ENCODE measurements at places on chromosomes 4 and X.

GRCh38 chr4:38832624-38833528 lies 23.7 kb downstream of the TLR6 start:
- no peak for DNase-seq

GRCh38 chr4:159129814-159130550 lies 27.1 kb downstream of the RAPGEF2 start:
- DNase-seq, result no peak

- DNase-seq, result peak; percentile 7
These were observed 23.7 kb upstream of the CASK start for GRCh38 chrX:41946989-41947612.

DNA sequence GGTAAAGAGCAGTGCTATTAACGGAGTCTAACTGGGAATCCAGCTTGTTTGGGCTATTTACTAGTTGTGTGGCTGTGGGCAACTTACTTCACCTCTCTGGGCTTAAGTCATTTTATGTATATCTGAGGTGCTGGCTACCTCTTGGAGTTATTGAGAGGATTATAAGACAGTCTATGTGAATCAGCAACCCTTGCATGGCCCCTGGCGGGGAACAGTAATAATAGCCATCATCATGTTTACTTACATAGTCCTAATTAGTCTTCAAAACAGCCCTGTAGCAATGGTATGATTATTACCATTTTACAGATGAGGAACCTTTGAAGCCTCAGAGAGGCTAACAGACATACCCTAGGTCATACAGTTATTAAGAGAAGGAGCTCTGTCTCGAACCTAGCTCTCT lies 1.5 kb downstream of the HPRT1 start:
- no peak for DNase-seq

GRCh38 chr4:15586066-15586465 lies 69.1 kb downstream of the FBXL5 start:
- no peak for DNase-seq

- DNase-seq, result peak; percentile 62
These were observed 52.9 kb downstream of the SUPT20HL2 start for GRCh38 chrX:24260842-24261550.

DNA sequence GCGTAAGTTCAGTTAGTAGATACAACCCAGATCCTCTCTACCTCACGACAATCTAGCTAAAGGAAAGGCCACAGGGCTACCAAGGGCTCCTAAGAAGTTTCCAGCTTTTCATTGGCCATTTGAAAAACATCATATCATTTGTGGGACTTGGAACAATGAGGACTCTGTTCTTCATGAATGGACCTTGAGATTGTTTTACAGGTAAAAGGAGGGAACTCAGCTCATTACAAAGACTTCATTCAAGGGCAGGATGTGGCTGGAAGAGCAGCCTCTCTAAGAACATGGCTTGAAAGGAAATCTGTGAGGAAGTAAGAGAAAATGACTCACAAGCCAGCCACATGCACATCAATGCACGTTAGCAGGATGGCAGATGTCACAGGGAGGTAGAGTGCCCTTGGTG lies 105.9 kb upstream of the SLC7A11 start:
- DNase-seq, result no peak

DNA sequence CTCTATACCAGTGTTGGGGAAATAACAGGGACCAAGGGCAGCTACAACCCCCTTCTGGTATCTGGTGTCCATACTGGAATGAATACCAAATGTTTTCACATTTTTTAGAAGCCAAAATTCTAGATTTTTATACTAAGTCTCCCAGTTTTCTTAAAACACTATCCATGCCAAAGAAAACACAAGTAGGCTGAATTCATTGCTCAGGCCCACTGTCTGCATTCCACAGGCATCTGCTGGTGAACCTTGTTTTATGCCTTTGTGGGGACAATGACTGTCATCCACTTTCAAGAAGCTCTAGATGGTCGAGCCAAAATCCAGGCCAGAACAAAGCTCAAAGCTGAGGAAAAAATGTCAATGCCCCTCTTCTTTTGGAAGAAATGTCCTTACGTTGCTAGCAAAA lies 213.4 kb upstream of the RASGEF1B start:
- DNase-seq, result no peak

DNA sequence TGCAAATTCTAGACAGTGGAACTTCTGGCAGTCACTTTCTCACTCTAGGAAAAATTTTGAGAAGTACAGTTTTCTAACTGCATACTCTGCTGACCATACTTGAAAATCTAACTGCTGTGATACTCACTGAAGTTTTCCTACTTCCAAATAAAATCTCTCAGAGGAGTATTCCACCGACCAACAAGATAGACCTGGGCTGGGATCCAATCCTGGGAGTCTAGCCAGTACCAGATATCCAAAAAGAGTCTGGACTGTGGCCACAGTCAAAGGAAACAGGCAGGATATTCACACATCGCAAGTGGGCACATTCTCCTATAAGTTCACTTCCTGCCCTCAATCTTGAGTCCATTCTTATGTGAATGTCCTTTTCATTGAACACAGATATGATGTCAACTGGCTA lies 1138.7 kb upstream of the PCDH7 start:
- peak; percentile 50 for DNase-seq

DNA sequence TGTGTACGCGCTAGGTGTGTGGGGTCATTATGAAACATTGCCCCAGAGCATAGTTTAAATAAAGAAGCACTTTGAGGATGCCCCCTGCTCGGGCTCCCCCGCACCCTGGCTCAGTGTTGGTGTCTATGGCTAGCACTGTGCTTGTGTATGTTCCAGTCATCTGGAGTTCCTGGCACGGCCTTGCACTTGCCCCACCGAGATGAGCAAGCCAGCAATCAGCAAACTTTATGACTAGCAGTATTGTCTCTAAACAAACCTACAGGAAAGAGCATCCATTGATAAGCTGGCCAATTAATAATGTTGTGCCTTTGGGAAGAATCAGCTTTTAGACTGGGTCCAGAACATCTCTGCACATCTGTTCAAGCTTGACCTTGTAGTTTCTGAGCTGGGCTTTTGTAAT lies 707 bp upstream of the SHROOM4 start:
- DNase-seq, result no peak

DNA sequence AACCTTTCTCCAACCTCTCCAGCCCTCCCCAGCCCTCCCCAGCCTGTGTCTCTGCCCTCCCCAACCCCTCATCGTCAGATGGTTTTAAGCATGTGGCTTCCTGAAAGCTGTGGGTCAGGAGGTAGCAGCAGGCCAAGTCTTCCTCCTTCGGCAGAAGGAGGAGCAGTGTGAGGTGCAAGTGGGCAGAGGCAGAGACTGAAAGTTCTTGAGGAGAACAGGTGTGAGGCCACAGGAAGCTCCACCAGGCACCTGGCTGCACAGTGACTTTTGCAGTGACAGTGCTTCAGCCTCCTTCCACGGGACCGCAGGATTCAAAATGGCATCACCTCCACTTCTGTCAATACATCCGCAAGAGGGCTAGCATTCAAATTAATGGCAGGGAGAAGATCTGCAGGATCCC lies 203.9 kb upstream of the LEF1 start:
- DNase-seq, result no peak

DNA sequence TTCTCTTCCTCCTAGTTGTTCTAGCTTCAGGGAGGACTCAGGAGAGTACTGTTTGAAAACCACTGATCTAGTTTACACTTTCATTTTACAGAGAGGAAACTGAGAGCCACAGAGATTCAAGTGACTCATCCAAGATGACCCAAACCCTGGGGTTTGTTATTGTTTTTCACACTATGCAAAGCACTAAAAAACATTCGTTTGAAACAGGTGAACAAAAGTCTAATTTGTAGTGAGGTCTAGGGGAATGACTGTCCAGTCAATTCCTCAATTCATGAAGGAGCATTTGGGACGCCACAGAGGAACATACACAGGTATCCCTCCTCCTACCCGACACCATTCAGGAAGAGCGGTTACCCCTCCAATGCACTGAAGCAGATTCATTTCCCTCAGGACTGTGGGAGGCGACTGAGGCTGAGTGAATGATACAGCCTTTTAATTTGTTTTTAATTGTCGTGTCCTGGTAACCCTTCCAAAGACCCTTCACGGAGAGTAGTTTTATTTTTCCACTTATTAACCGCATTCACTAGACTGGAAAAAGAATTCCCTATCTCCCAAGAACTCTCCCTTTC lies 30.3 kb downstream of the TLR10 start:
- peak; percentile 32 for DNase-seq

- DNase-seq, result no peak
These were observed 175.0 kb downstream of the PTTG2 start for GRCh38 chr4:38135201-38135600.

DNA sequence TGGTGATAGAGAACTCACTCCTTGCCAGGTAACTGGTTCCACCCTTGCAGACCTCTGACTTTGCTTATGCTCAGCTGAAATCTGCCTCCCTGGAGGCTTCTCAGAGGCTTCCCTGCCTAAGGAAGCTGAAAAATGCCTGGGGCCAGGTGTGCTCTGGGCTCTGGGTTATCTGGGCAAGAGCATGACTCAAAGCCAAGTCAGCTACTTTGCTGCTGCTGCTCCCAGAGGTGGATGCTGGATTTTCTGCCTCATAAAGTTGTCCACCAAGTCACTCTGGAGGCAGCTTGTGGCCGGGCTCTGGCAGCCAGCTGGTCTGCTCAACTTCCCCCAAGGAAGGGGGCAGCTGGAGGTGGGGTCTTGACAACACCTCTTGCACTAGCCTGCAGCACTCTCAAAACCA lies 132.7 kb downstream of the PJA1 start:
- no peak for DNase-seq

GRCh38 chr4:152825336-152825735 lies 45.6 kb downstream of the ARFIP1 start:
- DNase-seq, result no peak

DNA sequence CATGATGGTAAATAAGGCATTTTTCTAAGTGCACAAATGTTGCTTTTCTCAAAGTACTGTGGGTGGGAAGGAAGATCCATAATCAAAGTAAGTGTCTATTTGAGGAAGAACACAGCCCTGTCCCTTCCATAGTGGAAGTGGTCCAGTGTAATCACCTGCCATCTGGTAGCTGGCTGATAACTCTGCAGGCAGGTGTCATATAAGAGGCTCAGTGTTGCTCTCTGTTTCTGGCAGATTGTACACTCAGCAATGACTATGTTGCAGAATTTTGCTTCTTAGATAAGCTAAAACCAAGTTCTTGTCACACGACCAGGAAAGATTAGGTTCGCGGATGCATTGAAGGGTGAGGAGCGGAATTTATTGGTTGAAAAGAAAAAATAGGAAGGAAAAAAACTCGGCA lies 20.9 kb downstream of the SAGE1 start:
- no peak for DNase-seq

DNA sequence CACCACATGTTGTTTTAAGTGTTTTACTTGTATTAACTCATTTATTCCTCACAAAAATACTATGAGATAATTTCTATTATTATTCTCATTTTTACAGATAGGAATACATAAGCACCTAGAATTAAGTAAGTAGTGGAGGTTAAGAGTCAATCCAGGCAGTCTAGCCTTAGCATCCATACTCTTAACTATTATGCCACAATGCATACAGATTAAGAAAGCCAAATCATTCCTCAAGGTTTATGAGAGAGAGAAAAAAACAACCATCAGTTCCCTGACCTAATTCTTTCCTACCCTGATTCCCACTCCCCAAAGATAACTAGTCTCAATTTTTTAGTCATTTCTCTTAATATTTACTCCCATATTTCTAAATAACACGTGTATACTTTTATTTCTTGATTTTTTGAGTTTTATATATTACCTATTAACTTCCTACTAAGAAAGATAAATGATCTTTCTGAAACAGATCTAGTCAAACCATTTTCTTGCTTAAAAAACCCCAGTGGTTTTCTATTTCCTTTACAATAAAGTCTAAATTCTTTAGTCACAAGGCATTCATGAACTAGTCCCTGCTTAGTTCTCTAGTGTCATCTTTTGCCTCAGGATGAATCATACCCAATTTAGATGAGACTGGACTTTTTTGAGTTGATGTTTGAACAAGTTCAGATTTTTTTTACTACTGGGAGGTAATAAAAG lies 16.0 kb downstream of the UBA6 start:
- no peak for DNase-seq

- peak; percentile 35 for DNase-seq
These were observed 1660.3 kb upstream of the PCDH10 start for GRCh38 chr4:131488772-131489171.

DNA sequence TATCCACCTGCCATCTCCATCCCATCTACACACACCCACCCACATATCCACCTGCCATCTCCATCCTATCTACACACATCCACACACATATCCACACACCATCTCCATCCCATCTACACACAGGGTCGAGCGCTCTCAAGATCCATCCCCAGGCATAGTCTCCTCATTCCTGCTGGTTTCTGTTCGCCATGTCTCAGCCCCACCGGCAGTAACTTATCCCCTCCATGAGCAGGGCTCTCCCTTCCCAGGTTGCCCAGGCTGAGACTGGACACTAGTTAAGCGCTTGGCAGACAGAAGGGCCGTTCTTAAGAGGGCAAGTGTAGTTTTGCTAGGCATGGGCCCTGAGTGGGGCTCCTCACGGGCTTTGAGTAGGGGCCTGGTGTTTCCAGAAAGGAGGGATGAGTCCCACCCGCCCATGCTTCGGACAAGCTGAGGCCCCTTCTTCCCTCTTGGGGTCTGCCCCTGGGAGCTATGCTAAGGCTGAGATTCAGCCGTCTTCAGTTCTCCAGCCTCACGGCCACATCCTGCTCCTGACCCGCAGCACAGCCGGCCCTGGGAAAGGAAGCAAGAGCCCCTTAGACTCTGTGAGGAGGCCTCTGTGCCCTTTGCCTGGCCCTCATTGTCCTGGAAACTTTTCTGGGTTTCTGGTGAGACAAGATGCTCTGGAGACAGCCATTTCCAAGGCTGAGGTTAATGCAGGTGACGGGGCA lies 20.4 kb downstream of the TMEM271 start:
- DNase-seq, result no peak

DNA sequence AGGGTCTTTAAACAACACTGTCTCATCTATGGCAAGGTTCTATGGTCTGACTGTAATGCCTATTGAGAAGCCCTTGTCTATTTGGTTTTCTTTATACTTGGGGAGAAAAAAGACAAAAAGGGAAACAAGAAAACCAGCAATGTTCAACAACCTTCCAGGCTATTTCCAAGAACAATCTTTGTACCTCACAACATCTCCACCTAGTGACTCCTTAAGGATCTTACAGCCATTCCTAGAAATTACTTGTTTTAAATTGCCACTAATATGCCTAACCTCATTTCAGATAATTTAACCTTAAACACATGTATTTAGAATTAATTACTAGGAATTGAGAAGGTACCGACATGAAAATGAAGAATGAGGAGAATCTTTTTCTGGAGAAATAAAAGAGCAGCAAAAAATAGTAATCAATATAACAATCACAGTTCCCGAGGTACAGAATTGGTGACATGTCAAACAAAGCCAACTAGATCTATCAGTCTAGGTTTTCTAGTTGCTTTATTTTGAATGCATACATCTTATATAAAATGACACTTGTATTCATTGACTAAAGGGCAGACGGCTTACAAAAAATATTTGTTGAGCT lies 1.6 kb upstream of the RBM46 start:
- peak; percentile 71 for DNase-seq

DNA sequence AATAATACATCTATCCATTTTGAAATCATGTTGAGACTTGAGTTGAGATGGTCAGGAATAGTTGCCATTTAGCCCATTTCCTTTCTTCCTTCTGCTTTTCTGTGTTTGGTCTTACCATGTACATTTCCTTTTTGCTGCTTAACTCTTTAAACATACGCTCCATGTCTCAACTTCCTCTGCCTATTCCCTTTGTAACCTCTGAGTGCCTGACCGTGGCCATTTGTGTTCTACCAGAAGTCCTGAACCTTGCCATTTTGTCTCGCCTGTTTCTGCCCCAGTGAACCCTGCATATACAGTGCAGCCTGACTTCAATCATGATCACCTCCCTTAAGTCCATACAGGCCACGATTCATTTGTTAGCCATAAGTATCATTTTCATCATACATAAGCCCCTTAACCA lies 169.0 kb downstream of the RAPGEF2 start:
- no peak for DNase-seq

GRCh38 chr4:23125118-23125517 lies 432.4 kb downstream of the GBA3 start:
- DNase-seq, result no peak

Measured in fibroblast of pulmonary artery (primary cell).